ENCODE measurements at places on chromosomes 1 and 21.

- H3K4me1 ChIP-seq: peaks cover 8% of the 10 kb centered on the region
- no peaks in the 10 kb centered on the region for H3K36me3 ChIP-seq
Measured at GRCh38 chr1:179205284-179205683, 24.2 kb downstream of the ABL2 start.

DNA sequence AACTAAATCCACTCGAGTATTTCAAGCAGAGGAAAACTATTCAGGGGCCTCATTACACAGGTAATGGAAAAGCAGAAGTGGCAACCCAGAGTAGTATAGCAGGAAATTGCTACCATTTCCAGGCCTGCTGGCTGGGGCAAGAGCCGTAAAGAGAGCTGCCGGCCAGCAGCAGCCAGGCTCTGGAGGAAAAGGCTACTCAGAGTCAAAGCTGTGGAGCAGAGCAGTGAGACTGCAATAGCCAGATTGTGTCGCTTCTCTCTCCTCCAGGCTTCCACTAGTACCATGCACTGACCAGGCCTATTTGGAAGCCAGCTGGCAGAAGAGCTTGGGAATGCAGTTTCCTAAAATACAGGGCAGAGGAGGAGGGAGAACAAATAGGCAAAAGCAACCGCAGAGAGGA is 155.5 kb downstream of the OMA1 start:
- DNase-seq: no peak
- H3K4me3 ChIP-seq: no peak overlapping the region
- no peaks in the 10 kb centered on the region for H3K27me3 ChIP-seq
- H3K27ac ChIP-seq: no peak overlapping the region
- H3K36me3 ChIP-seq: peaks cover 16% of the 10 kb centered on the region
- no peaks in the 10 kb centered on the region for H3K4me1 ChIP-seq

- no peaks in the 10 kb centered on the region for H3K27me3 ChIP-seq
- no peak overlapping the region for H3K4me3 ChIP-seq
Measured at GRCh38 chr21:22352088-22352487, 1353.9 kb downstream of the NCAM2 start.

DNA sequence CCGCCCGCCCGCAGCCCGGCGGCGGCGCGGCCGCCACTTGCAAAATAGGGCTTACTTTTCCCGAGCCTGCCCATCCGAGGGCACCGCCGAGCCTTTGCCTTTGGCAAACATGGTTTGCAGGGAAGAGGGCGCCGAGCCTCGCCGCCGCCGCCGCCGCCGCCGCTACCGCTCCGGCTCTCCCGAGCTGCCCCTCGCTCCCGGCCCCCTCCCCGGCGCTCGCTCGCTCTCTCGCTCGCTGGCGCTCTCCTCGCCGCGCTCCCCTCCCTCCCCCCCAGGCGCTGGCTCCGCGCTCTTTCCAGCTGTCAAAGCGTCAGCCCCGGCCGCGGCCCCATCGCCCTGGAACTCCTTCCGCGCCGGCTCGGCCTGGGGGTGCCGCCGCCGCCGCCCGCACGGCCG is 298 bp downstream of the SSBP3 start:
- DNase-seq: no peak
- peaks cover 22% of the 10 kb centered on the region for H3K36me3 ChIP-seq
- peaks cover 30% of the 10 kb centered on the region for H3K4me1 ChIP-seq
- peak overlapping the region; percentile 58 for H3K27ac ChIP-seq
- no peaks in the 10 kb centered on the region for H3K27me3 ChIP-seq
- peak overlapping the region; percentile 86 for H3K4me3 ChIP-seq

GRCh38 chr1:173164686-173165085 is 42.4 kb downstream of the TNFSF4 start:
- H3K36me3 ChIP-seq: no peaks in the 10 kb centered on the region
- no peak for DNase-seq
- H3K4me1 ChIP-seq: no peaks in the 10 kb centered on the region
- H3K27ac ChIP-seq: no peak overlapping the region
- H3K4me3 ChIP-seq: no peak overlapping the region

- H3K27me3 ChIP-seq: no peaks in the 10 kb centered on the region
- H3K4me3 ChIP-seq: no peak overlapping the region
- H3K27ac ChIP-seq: no peak overlapping the region
- DNase-seq: no peak
Measured at GRCh38 chr1:94723894-94724293, 96.3 kb upstream of the SLC44A3 start.

DNA sequence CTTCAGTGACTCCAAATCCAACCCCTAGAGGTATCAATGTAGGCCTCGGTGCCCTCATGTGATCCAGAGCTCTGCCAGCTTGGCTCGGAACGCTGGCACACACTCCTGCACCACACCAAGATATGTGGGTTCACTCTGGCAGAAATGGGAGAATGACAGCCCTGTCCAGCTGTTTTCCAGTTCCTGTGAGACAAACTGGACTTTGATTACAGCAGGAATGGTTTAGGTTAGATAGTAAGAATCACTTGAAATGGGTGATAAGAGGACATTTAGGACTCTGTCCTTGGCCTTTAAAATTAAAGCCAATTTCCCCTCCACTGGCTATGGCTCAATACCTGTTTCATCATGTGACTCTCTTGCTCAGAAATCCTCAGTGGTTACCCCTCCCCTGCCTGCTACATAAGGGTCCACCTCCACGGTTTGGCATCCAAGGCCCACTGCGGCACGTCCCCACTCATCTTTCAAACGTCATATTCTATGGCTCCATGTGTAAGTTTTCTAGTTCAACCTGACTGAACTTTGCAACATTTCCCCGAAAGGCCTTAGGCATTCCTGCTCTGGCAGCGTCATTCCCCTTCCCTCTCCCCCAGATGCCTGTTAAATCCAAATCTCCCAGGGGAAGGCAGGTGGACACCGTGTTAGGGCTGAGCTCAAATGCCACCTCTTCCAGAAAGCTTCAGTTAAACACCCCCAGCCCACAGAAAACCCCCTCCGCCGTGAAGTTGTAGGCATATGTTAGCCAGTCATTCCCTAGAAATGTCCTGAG is 44.7 kb downstream of the PLEKHA6 start:
- no peaks in the 10 kb centered on the region for H3K36me3 ChIP-seq
- no peaks in the 10 kb centered on the region for H3K27me3 ChIP-seq
- no peaks in the 10 kb centered on the region for H3K4me1 ChIP-seq
- DNase-seq: no peak

GRCh38 chr1:63261736-63262458 is 60.5 kb upstream of the FOXD3 start:
- H3K36me3 ChIP-seq: no peaks in the 10 kb centered on the region
- DNase-seq: no peak
- no peak overlapping the region for H3K27ac ChIP-seq
- no peaks in the 10 kb centered on the region for H3K27me3 ChIP-seq

DNA sequence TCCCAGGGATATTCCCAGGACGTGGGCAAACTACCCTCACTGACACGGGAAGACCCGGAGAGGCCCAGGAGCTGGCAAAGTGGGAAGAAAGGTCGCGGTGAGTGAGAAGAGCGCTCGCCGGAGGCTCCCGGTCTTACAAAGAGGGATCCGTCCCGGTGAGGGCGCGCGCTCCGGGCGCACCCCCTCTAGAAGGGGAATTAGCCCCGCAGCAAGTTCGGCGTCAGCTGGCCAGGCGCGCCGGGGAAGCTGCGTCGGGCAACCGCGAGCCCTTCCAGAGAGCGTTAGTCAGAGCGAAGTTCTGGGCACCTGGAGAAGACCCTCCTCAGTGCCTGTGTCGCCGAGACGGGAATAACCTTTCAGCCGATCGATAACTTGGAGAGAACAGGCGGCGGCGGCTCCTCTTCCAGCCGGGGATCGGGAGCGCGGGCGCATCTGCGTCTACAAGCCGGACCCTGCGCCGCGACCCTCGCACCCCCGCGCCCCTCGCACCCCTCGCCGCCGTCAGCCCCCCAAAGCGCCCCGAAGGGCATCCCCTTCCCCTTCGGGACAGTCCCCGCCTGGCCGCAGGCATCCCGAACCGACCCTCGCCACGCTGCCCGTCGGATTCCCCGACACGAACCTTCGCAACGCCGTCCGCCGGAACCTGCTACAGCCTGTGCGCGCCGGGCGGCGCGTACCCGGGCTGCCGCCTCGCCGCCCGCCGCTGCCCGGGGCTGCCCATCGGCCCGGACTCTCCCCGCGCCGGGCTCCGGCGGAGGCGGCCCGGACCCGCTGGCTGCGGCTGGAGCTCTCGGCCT is 485 bp downstream of the SIPA1L2 start:
- H3K27me3 ChIP-seq: no peaks in the 10 kb centered on the region
- H3K36me3 ChIP-seq: no peaks in the 10 kb centered on the region
- H3K27ac ChIP-seq: peak overlapping the region; percentile 56
- peaks cover 19% of the 10 kb centered on the region for H3K4me1 ChIP-seq
- no peak for DNase-seq

DNA sequence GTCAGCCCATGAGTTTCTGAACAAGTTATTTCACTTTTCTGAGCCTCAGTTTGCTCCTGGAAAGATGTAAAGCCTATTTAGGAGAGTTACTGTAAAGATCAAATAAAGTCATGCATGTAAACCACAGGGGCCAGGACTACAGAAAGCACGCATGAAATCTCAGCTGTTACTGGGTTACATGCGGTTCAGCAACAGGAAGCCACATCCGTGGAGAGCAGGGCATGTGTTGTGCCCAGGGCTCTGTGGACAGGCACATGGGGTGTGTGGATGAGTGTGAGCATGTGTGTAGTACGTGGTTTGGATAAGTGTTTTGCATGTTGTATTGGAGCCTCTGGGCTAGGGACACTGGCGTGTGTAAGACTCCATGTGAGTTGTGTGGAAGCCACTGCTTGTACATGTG is 2.2 kb upstream of the EPHA2 start:
- no peak overlapping the region for H3K4me3 ChIP-seq
- DNase-seq: no peak
- H3K27ac ChIP-seq: no peak overlapping the region
- H3K27me3 ChIP-seq: no peaks in the 10 kb centered on the region
- no peaks in the 10 kb centered on the region for H3K36me3 ChIP-seq
- H3K4me1 ChIP-seq: peaks cover 30% of the 10 kb centered on the region

- H3K36me3 ChIP-seq: no peaks in the 10 kb centered on the region
- H3K27me3 ChIP-seq: no peaks in the 10 kb centered on the region
- no peak overlapping the region for H3K4me3 ChIP-seq
- no peak overlapping the region for H3K27ac ChIP-seq
Measured at GRCh38 chr1:209989525-209989924, 51.5 kb downstream of the SYT14 start.

DNA sequence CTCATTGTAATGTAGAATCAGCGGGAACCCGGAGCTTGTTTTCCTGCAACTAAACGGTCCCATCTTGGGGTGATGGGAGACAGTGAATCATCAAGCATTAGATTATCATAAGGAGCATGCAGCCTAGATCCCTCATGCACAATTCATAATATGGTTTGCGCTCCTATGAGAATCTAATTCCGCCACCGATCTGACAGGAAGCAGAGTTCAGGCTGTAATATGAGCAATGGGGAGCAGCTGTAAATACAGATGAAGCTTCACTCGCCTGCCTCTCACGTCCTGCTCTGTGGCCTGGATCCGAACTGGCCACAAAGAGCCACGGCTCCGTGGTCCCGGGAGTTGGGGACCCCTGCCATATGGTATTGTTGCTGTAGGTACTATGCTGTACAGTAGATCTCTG is 1.6 kb downstream of the IFI44 start:
- H3K4me3 ChIP-seq: peak overlapping the region; percentile 34
- H3K4me1 ChIP-seq: peaks cover 45% of the 10 kb centered on the region
- H3K36me3 ChIP-seq: no peaks in the 10 kb centered on the region
- no peaks in the 10 kb centered on the region for H3K27me3 ChIP-seq
- H3K27ac ChIP-seq: peak overlapping the region; percentile 83
- peak; percentile 22 for DNase-seq

DNA sequence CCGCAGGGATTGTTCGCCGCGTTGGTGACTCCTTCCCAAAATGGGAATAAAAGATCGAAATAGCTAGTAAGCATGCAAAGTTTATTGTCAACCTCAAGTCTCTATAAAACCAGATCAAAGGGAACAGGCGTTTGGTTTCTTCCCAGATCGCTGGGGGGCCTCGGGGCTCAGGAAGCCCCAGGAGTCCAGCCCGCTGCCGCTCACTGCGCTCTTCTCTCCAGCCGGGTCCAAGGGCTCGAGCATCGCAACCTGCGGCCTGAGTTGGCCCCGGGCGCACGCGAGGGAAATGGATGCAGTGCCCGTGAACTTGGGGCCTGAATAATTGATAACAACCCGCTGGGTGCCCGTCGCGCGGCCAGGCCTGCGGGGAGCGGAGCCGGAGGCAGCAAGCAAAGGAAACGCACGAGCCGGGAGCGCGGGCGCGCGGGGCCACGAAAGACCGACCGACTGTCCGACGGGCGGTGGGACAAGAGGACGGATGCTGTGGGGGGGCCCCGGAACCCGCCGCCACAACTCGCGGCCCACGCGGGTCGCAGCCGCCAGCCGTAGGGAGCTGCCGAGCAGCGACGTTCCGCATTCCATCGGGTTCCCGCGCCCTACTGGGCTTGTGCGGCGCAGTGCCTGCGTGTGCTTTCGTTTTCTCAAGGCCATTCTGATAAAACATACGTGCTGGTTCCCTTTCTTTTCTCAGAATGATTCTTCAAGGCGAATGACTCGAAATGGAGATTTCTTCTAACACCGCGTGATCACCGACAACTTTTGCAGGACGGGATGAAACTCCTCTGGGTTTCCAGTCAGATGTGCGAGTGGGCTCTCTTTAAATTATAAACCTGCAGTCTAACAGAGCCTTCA is 14.0 kb upstream of the ALX3 start:
- peaks cover 17% of the 10 kb centered on the region for H3K27me3 ChIP-seq
- H3K4me1 ChIP-seq: no peaks in the 10 kb centered on the region
- DNase-seq: peak; percentile 12
- H3K36me3 ChIP-seq: no peaks in the 10 kb centered on the region
- peak overlapping the region; percentile 72 for H3K4me3 ChIP-seq

- H3K4me1 ChIP-seq: no peaks in the 10 kb centered on the region
- DNase-seq: no peak
- H3K36me3 ChIP-seq: no peaks in the 10 kb centered on the region
- H3K27me3 ChIP-seq: no peaks in the 10 kb centered on the region
- no peak overlapping the region for H3K27ac ChIP-seq
- H3K4me3 ChIP-seq: no peak overlapping the region
Measured at GRCh38 chr21:38181096-38181495, 75.7 kb upstream of the KCNJ15 start.

- no peak overlapping the region for H3K4me3 ChIP-seq
- no peak for DNase-seq
- no peaks in the 10 kb centered on the region for H3K36me3 ChIP-seq
Measured at GRCh38 chr1:207923561-207923960, 12.6 kb upstream of the CD34 start.

- no peak overlapping the region for H3K27ac ChIP-seq
- H3K27me3 ChIP-seq: no peaks in the 10 kb centered on the region
- no peaks in the 10 kb centered on the region for H3K36me3 ChIP-seq
- DNase-seq: no peak
- no peaks in the 10 kb centered on the region for H3K4me1 ChIP-seq
Measured at GRCh38 chr1:235933766-235934116, 67.0 kb upstream of the LYST start.

Measured in tibial nerve (tissue), 4 donors.